ENCODE measurements at places on chromosomes 2 and 18. TPM values are rescaled to one million over a fixed set of nuclear protein-coding genes. Genes with fewer than 3 reads are reported as not detected.

SP140 gene
- total RNA-seq: 0.87 TPM

UGT1A7 gene
- not detected for total RNA-seq

ACKR3 gene
- 3.0 TPM for total RNA-seq

CCBE1 gene
- total RNA-seq: 69.4 TPM

GAD1 gene
- total RNA-seq: 0.33 TPM

TIA1 gene
- total RNA-seq: 111 TPM

GTF3C2 gene
- total RNA-seq: 33.4 TPM

RTKN gene
- 22.3 TPM for total RNA-seq

GPAT2 gene
- 16.2 TPM for total RNA-seq

C18orf54 gene
- 1.7 TPM for total RNA-seq

POTEC gene
- not detected for total RNA-seq

THUMPD2 gene
- total RNA-seq: 9.3 TPM

NDUFS1 gene
- total RNA-seq: 110 TPM

MGAT5 gene
- total RNA-seq: 69.5 TPM

SLC9A4 gene
- total RNA-seq: not detected

KLHL41 gene
- 9.8 TPM for total RNA-seq

MATN3 gene
- 1.9 TPM for total RNA-seq

CRYGC gene
- total RNA-seq: not detected

CRYGD gene
- total RNA-seq: not detected

MC4R gene
- total RNA-seq: not detected

IL36RN gene
- total RNA-seq: not detected

GALNT5 gene
- total RNA-seq: 81.0 TPM

NT5DC4 gene
- total RNA-seq: not detected

C2orf66 gene
- total RNA-seq: 0.17 TPM

SNRNP27 gene
- 35.1 TPM for total RNA-seq

AP1S3 gene
- total RNA-seq: 2.6 TPM

CRACDL gene
- under 0.01 TPM for total RNA-seq

DSG3 gene
- under 0.01 TPM for total RNA-seq

Data from smooth muscle cell of trachea (primary cell).